ENCODE measurements at places on chromosomes 5 and 9.

- no peak for DNase-seq
Observed at GRCh38 chr9:17025281-17025680, 109.6 kb upstream of the CNTLN start.

DNA sequence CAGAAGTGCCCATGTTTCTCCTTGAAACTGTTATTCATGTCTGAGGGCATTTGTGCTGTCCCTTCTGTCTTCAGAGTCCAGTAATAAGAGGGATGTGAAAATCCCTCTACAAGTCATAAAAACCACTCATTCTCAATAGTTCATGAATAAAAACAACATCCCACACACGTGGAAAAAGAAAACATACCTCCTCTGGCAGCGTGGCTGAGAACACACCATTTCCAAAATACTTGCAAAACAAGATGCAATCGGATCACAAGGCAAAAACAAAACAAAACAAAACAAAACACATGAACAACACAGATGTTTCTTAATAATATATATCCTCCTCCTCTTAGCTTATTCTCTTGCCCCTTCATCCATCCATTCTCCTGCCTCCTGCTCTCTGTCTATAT lies 71.0 kb upstream of the EQTN start:
- DNase-seq, result no peak

GRCh38 chr5:140833993-140834392 lies at the start of gene PCDHA7:
Gene PCDHA7, plus strand, starts transcription at chr5:140834269. Its CDS starts 115 bp downstream, at chr5:140834384.
- no peak for DNase-seq

GRCh38 chr9:103266064-103266463 lies 270.9 kb downstream of the CYLC2 start:
- DNase-seq, result no peak

GRCh38 chr5:1644810-1645571 lies 121.2 kb upstream of the LPCAT1 start:
- peak; percentile 80 for DNase-seq

DNA sequence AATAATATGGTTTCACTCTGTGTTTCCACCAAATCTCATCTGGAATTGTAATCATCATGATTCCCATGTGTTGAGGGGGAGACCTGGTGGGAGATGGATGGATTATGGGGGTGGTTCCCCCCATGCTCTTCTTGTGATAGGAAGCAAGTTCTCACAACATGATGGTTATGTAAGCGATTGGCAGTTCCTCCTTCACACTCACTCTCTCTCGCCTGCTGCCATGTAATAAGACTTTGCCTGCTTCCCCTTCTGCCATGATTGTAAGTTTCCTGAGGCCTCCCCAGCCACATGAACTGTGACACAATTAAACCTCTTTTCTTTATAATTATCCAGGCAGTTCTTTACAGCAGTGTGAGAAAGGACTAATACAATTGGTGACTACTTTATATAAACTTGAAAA lies 48.4 kb downstream of the PTBP3 start:
- DNase-seq, result no peak

GRCh38 chr9:72151104-72151503 lies 1.9 kb downstream of the GDA start:
- DNase-seq, result no peak

GRCh38 chr9:121556580-121556979 lies 56.9 kb upstream of the GGTA1 start:
- DNase-seq, result no peak

GRCh38 chr5:111999286-111999685 lies 242.3 kb upstream of the NREP start:
- no peak for DNase-seq

GRCh38 chr5:95786821-95787418 lies 35.6 kb downstream of the GLRX start:
- no peak for DNase-seq

DNA sequence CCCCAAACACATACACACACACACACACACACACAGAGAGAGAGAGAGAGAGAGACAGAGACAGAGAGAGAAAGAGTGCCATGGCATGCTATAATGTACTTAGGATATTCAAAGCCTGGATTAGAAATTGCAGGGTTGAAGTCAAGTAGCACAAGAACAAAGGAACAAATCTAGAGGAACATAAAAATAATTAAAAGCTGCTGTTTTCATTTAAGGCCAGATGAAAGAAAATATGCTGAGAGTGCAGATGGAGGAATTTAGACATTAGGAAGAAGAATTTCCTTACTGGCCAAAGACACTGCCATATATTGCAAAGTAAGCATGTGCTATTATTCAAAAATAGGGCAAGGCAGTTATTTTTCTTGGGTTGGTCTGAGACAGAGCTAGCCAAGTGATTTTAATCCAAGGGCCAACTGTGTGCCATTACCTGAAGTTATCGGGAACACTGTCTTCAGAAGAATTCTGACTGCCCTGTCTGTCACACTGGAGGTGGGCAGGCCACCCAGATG lies 31.7 kb downstream of the HSD17B3 start:
- no peak for DNase-seq

GRCh38 chr9:89625721-89626687 lies 21.2 kb downstream of the GADD45G start:
- no peak for DNase-seq

DNA sequence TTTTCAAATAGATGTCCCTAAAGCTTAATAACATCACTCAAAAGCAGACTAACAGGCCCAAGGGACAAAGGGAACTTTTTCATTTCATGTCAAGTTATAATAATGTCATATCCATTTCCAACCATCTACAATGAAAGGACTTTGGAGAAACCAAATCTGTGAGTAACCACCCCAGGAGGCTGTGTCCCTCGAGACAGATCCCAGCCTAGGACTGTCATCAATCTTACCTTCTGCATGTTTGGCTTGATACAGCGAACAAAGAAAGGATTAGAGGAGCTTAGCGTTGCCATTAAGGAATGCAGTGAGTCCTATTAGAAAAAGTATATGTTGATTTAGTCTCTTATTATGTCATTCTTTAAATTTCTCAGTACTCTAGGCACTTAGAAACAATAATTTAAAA lies 137.8 kb upstream of the RETREG1 start:
- no peak for DNase-seq

- DNase-seq, result no peak
Observed at GRCh38 chr9:125920402-125920801, 173.2 kb downstream of the PBX3 start.

DNA sequence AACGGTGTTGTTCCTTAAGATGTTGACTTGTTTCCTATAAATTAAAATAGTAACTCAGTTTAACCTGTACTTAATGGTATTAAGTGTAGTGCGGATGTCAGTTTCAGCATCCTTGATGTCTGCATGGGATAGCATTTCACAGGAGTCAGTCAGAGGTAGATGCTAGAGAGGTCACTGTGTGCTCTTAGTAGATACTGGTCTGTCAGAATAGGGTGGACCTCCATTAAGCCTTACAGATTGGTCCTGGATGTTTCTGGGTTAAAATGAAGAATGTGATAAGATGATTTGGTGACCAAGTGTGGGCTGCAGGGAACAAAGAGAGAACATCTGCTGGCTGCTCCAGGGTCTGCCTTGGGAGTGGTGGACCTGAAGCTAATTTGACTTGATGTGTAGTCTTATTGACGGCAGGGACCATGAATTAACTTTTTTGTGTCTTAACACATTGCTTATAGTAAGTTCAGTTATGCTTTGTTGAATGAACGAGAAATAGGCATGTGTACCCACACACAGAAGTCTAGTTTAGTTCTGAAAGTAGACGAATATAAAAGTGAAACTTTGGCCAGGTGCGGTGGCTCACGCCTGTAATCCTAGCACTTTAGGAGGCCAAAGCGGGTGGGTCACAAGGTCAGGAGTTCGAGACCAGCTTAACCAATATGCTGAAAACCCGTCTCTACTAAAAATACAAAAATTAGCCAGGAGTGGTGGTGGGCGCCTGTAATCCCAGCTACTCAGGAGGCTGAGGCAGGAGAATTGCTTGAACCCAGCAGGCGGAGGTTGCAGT lies 12.5 kb downstream of the RAB24 start:
- no peak for DNase-seq

- no peak for DNase-seq
Observed at GRCh38 chr9:125593581-125594222, 113.3 kb downstream of the MAPKAP1 start.

DNA sequence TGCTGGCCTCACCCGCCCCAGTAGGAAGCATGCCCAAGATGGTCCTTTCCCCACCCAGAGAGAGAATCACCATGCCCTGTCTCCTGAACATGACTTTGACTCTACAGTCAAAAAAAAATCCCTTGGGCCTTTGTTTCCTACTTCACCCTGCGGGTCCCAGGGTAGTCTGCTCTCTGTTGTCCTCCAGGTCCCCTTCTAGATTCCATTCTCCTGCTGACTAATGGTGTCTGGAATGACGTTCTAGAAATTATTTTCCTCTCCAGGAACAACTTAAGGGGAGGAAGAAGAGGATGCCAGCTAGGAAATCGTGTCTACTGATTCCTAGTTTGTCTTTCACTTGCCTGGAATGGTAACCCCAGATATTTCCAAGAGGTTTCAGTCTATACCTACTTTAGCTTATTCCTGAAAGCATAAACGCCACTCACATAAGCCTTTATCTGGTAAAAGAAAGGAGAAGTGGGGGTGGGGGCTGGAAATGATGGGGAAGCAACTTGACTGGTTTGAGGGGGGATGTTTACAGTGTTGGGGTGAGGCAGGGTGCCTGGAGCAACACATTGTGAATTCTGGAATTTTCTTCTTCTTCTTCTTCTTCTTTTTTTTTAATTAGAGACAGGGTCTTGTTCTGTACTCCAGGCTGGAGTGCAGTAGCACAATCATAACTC lies 93.9 kb downstream of the SNX18 start:
- no peak for DNase-seq

GRCh38 chr9:18075253-18075952 lies 398.6 kb upstream of the ADAMTSL1 start:
- DNase-seq, result no peak

GRCh38 chr5:59423021-59423420 lies 470.5 kb downstream of the PDE4D start:
- DNase-seq, result no peak

DNA sequence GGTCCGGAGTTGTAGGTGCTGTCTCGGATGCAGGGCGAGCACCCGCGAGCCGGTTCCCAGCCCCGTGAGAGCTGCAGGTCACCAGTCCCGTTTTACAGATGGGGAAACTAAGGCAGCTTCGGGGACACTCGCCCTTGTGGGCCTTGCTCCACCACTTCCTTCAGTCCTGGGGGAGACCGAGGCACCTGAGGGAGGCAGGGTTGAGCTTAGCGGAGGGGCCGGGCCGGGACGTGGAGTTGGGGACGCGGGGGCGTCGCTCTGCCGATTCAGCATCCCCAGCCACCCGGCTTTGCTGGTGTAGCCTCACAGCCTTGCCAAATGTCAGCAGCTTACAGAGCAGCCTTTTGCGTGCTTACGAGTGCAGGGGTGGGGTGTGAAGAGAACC lies 530 bp downstream of the BBLN start:
- peak; percentile 54 for DNase-seq

DNA sequence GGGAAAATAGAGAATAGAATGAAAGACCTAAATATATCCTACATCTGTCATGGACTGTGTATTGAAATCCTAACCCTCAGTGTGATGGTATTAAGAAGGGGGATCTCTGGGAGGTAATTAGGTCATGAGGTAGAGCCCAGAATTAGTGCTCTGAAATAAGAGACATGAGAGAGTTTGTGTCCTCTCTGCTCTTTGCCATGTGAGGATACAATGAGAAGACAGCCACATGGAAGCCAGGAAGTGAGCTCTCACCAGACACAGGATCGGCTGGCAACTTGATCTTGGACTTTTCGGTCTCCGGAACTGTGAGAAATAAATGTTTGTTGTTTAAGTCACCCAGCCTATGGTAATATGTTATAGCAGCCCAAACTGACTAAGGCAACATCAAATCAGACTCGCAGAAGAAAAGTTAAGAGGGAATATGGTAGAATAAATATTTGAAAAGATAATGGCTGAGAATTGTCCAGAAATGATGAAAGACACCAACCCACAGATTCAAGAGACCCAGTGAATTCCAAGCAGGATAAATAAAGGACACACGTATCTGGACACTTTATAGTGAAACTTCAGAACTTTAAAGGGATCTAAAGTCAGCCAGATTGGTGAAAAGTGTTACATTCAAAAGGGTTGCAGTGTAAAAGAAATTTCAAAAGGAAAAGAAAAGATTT lies 12.7 kb upstream of the SLC36A1 start:
- DNase-seq, result no peak

- DNase-seq, result no peak
Observed at GRCh38 chr9:92392690-92393089, 11.7 kb downstream of the OGN start.

- peak; percentile 2 for DNase-seq
Observed at GRCh38 chr5:132470596-132470995, 20.0 kb downstream of the IRF1 start.

DNA sequence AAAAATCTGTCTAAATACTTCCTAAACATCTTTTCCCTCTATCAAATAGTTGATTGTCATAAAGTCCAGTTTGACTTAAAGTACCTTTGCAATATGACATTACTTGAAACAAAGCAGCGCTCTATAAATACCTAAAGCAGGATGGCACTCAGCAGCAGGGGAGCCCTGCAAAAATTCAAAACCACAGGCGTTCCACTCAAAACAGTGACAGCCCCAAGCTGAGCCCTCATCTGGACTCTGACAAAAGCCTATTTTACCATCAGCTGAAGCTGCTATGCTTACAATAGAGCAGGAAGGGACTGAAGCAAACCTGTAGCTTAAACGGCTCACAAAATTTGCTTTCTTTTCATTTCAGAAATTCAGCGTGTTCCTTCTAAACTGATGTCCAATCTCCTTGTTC lies 11.5 kb downstream of the GABRA6 start:
- no peak for DNase-seq

GRCh38 chr5:142753116-142753631 lies 17.0 kb upstream of the ARHGAP26 start:
- no peak for DNase-seq

DNA sequence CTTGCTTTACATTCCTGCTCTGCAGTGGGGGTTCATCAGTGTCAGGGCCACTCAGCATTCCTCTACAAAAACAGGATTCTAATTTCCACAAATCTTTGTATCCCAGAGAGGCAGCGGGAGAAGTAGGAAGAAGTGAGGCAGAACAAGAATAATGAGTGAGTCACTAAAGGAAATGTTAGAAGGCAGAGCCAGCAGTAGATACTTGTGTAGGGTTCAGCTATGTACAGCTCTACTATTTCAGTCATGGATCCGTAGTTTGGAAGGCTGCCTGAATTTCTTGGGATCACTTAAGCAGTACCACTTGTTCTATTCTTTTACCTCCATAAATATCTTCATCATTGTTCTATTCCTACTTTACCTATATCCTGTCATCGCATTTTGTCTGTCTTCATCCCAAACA lies 246.3 kb upstream of the TLE4 start:
- no peak for DNase-seq

DNA sequence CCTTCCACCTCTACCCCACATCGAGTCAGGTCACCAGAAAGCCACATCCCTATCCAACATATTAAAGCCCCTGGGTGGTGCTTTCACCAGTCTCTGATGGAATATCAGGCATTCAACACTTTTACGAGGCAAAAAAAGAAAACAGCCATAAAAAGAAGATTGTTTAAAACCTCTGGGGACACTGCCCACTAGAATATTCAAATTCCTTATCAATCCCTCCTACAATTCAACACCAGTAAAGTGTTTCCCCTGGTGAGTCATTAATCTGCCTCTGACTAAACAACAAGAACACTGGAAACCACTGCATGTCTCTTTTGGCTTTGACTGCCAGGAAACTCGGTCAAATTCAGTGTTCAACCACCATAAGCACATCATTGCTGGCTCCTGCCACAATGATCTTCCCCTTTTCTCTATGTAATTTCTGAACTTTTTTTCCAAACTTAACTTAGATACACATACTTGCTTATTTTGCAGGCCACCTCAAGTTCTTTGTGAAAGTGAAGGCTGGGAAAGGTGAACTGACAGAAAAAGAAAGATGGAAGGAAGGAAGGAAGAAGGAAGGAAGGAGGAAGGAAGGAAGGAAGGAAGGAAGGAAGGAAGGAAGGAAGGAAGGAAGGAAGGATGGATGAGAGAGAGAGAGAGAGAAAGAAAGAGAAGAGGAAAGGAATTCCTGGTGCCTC lies 105.3 kb downstream of the PAX5 start:
- peak; percentile 75 for DNase-seq

Data from activated naive CD4-positive, alpha-beta T cell treated with anti-CD3 and anti-CD28 coated beads for 36 hours (primary cell).